ENCODE measurements at places on chromosomes 1 and 21. TPM values are rescaled to one million over a fixed set of nuclear protein-coding genes. Genes with fewer than 3 reads are reported as not detected.

The CD58 gene
- 25.5 TPM for total RNA-seq

The AMY1C gene
- total RNA-seq: not detected

GRCh38 chr1:181141431-181141910, 53.0 kb downstream of the IER5 start:
- DNase-seq: peak; percentile 82

GRCh38 chr1:216183007-216183406, 240.2 kb downstream of the USH2A start:
- DNase-seq: no peak

Data from spleen (tissue), 13 donors.